ENCODE measurements at places on chromosomes 2 and 18.

- no peak for DNase-seq
These were observed 27.3 kb downstream of the SULT1C2 start for GRCh38 chr2:108316033-108316432.

DNA sequence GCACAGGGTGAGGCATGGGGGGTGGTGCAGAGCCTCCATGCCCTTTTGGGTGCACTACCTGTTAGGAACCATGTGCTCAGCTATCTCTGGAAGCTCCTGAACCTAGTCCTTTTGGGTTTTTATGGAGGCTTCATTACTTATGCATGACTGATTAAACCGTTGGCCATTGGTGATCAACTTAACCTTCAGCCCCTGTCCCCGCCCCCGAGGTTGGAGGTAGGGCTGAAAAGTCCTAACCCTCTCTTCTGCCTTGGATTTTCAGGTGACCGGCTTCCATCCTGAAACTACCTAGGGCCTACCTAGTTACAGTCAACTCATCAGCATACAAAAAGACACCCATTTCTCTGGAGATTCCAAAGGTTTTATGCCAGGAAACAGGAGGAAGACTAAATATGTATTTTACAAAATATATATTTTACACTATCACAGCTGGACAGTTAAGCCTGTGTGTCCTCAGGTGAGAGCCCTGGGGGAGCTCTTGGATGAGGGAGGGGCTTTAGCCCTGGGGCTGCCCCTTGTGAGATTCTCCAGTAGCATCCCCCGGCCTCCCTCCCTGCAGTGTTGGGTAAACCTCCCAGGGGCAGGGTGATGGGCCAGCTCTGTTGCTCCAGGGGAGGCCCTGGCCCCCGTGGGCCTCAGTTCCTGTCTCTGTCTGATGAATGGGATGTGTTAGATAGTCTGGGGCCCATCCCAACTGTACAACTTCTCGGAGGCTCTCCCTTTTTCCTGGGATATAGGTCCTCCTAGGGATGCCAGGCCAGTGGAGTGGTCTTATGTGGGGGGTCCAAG, 24.1 kb downstream of the GLI2 start:
- DNase-seq: no peak

- DNase-seq: no peak
These were observed 149.7 kb downstream of the GLI2 start for GRCh38 chr2:120885321-120885720.

GRCh38 chr2:229431327-229431954, 160.4 kb upstream of the PID1 start:
- DNase-seq: no peak

GRCh38 chr2:118773826-118774225, 73.6 kb downstream of the EN1 start:
- no peak for DNase-seq

GRCh38 chr2:172285010-172285621, 142.3 kb upstream of the ITGA6 start:
- no peak for DNase-seq

DNA sequence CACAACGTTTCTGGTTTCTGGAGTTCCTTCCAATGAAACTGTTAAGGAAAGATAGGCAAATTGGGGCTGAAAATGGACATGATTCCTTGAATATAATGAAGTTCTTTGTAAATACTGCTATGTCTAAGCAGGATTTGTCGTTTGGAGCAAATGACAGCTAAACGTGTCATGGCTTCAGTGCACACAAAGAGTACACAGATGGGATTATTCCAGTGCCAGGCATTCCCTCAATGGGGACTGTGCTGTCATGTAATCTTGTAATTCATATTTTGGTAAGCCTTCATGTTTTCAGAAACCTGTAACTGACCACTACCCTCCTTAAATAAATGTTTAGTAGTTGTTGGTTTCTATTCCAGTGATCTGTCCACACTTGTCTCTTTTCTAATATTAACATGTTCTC, 404.7 kb upstream of the CDH7 start:
- no peak for DNase-seq

DNA sequence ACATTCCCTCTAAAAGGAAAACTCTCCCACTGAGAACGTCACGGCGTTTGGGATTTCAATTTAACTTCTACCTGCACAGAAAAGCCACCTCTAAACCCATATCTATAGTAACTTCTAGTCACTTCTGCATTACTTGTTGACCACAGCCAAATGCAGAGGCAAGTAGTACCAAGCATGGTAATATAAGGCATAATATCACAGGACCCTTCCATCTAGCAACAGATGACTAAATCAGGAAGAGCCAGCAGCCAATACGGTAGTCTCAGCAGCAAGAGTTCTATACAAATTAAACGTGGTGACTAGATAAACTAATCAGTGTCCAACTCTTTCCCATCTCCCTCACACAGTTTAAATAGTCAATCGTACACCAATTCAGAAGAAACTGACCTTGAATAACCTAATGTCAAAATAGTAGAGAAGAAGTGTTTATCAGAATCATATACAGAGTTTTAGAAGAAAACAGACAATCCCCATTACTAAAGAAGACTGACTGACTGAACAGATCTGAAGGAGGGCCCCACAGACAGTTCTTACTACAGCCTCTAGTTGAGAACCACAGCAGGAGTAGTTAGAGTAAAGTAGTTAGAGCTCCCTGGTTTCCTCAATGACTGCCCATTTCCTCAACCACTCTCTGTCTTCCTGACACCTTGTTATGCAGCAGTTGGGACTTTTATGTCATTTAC, 30.0 kb downstream of the MEMO1 start:
- DNase-seq: no peak

DNA sequence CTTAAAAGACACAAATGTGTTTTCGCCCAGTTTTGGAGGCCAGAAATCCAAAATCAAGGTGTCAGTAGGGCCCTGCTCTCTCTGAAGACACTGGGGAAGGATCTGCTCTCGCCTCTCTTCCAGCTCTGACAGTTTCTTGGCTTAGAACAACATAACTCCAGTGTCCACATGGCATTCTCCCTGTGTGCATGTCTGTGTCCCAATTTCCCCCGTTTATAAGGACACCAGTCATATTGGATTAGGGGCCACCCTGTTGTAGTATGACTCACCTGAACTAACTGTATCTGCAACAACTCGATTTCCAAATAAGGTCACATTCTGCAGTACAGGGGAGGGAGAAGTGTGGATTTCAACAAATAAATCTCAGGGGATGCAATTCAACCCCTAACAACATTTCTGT, 263.2 kb downstream of the SS18 start:
- DNase-seq: no peak

- DNase-seq: no peak
These were observed 493.7 kb upstream of the VRK2 start for GRCh38 chr2:57552885-57553284.

DNA sequence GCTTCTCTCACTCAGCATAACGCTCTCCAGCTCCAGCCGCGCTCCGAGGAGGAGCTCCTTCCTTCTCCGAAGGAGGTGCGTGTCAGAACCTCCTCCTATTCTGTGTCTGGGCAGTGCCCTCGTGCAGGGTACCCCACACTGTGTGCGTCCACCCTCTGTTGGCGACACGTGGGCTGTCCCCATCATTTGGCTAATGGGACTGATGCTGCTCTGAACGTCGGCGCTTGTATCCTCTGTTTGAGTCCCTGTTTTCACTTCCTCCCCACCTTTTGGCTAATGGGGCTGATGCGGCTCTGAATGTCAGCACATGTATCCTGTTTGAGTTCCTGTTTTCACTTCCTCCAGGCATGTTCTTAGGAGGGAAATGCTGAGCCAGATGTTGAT, 22.2 kb downstream of the KCNG2 start:
- no peak for DNase-seq

GRCh38 chr2:80461505-80462197, 157.1 kb upstream of the LRRTM1 start:
- DNase-seq: no peak

DNA sequence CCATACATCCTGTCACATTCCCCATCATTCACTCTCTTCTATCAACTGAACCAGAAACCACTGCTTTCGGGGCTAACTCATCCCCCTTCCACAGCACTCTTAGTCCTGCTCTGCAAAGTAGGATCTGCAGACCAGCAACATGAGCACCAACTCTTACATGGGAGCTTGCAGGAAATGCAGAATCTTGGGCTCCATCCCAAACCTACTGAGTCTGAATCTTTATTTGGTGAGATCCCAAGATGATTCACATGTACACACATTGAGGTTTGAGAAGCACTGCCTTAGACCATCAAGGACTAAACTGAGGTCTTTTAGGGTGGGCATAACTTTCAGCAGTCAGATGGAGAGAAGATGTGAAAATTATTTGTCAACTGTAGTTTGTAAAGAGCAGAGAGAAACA, 235.6 kb upstream of the EPHA4 start:
- no peak for DNase-seq

DNA sequence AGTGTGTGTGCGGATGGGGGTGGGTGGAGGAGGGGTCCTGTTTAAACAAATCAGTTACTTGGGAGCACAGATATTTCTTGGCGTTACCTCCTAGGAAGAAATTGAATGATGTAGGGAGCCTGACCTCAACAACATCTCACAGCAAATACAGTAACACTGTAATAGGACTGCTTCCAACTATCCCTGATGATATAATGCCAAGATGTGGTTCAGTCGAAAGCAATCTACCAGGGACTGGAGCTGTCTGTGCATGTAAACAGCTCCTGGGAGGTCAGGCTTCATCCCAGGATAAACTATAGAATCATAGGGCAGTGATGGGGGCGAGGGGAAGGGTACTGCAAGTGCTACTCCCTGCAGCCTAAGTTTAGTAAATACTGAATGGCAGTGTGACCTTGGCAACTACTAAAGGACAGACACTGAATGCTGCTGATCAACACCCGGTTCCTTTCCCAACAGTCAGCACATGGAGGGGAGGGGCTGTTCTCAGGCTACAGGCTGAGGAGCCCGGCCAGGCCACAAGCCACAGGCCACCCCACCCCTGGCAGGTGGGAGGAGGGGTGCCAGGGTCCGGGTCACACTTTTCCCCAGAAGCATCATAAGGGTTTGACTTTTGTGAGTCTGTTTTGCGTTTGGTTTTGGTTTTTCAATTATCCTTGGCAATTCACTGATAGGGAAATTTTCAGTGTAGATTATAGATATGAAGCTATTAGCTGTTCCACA, 85.3 kb upstream of the ZNF397 start:
- DNase-seq: no peak

DNA sequence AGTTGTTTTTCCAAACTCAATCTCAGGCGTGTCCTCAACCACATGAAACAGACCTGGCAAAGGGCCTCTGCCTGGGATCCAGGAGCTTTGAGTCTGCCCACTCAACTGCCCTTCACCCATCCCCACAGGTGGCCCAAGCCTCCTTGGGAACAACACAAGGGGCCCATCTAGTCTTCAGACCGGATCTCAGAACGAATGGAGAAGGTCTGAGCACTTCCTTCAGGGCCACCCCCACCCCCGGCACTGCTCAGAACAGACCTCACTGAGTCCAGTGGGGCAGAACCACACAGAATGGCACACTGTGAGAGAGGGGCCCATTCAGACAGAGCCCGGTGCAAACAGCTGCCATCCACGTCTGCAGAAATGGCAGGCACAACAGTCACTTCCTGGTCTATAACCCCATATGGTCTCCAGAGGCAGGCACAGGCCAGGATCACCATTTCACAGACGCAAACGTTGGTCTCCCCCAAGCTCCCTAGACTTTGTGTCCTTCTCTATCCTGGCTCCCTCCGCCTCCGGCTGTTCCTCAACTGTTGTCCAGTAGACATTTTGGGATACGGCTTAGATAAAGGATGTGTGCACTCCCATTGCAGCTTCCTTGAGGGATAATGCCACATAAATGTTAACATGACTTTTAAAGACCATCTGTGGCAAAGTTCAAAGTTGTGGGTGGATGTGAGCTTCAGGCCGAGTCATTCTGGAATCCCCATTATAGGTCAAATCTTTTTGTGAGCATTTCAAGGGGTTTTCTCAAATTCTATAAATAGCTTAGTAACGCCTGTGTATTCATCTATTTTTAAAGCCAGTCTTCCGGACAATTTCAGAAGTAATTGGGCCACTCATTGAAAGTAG, 149.7 kb downstream of the SMAD7 start:
- no peak for DNase-seq

DNA sequence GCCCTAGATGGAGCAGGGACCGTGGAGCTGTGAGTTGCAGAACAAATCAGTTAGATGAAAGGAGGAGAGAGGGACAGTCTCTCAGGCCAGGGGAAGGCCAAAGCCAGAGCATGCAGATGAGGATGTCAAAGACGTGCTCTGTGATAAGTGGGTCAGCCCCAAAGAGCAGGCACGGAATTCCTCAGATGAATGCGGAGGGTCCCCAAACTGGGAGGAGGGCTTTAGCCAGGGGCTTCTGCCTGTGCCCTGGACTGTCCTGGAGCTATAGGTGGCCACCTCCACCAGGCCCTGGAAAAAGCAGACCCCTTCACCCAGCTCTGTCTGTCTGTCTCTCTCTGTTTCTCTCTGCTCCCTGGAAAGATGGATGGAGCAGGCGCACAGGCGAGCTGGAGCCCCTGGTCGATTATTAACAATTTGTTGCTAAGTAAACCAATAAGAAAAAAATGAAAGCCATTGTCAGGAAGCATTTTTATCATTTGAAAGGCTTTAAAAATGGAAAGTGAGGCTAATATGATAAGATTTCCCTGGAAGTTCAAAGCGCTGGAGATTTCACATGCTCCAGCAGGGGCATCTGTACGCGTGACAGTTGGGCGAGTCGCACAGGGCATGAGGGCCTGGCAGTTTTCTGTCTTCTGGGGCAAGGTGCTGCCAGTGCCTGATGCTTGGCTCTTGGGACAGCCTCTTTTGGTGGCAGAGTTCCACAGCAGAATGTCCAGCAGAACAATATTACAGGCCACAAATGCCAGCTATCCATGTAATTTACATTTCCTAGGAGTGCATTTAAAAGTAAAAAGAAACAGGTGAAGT, 241.0 kb downstream of the GLI2 start:
- no peak for DNase-seq

Data from cortex of kidney (tissue), 1 donor.